Activated CD4-positive, alpha-beta T cell treated with anti-CD3 and anti-CD28 coated beads, Interleukin-2, amount 10 ng/mL, durations not matched to agents 24 days and 14 days (primary cell): ENCODE measurements at places on chromosomes 2 and 18. TPM values are rescaled to one million over a fixed set of nuclear protein-coding genes. Genes with fewer than 3 reads are reported as not detected.

SDC1 gene
- total RNA-seq = 0.63 and 1.1 TPM in 2 replicates

ELOA2 gene
- total RNA-seq = not detected in 2 replicates

GALNT14 gene
- total RNA-seq = 0.31 and 0.33 TPM in 2 replicates

HJURP gene
- 41.5 and 45.6 TPM in 2 replicates for total RNA-seq

KIAA2012 gene
- not detected in 2 replicates for total RNA-seq

SLC14A1 gene
- total RNA-seq = 0.86 and 0.97 TPM in 2 replicates

LRRC30 gene
- total RNA-seq = not detected in 2 replicates

EN1 gene
- not detected in 2 replicates for total RNA-seq

CROCC2 gene
- total RNA-seq = not detected in 2 replicates

GRCh38 chr18:23929362-23929930 is 85.1 kb upstream of the TTC39C start:
- DNase-seq = peak; percentile 73

GRCh38 chr18:58567453-58568196 is 61.3 kb downstream of the ALPK2 start:
- DNase-seq = no peak

DNA sequence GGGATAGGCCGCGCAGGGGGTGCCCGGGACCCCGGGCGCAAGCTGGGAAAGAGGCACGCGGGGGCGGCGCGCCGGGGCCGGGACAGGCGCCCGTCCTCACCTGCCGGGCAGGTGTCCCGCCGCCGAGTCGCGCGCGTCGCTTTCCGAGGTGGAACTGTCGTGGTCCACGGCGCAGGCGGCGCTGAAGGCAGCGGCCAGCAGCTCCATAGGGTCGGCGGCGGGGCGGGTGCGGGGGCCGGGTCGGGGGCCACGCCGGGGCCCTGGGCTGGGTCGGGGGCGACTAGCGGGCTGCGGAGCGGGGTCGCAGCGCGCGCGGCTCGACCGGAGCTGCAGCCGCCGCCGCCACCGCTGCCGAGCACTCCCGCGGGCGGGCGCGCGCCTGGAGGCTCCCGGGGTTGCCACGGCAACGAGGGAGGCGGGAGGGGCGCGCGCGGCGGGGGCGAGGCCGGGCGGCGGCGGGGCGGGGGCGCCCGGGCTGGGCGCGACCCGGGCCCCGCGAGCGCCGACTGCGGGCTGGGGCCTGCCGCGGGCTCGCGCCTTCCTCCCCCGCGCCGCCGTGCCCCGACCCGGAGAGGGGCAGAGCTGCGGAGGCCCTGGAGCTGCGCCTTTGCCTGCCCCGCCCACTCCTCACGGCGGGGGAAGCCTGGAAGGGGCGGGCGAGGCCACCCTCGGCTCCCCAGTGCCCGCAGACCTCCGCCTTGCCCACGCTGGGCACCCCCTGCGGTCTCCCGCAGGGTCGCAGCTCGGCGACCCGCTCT is 57.9 kb downstream of the SNORC start:
- DNase-seq = no peak

- no peak for DNase-seq
Observed at GRCh38 chr2:187964746-187965145, 326.9 kb upstream of the GULP1 start.

DNA sequence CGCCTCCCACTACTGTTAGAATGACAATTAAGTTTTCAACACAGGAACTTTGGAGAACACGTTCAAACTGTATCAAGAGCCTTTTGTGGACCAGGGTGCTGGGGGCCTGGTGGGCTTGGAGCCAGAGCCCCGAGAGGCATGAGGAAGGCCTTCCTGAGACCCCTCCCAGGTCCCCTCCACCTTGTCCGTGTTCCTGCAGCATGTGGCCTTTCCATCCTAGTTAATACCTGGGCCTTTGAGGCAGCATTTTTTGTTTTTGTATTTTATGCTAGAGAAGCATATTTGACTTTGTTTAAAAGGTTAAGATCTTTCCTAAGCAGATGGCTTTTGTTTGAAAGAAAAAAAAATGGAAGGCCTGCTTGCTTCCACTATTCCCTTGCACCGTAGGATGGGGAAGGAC is 68.0 kb downstream of the INPP4A start:
- no peak for DNase-seq

- no peak for DNase-seq
Observed at GRCh38 chr2:195662138-195662537, 5.1 kb downstream of the SLC39A10 start.

GRCh38 chr2:83017366-83018090 is 1441.6 kb downstream of the SUCLG1 start:
- no peak for DNase-seq

DNA sequence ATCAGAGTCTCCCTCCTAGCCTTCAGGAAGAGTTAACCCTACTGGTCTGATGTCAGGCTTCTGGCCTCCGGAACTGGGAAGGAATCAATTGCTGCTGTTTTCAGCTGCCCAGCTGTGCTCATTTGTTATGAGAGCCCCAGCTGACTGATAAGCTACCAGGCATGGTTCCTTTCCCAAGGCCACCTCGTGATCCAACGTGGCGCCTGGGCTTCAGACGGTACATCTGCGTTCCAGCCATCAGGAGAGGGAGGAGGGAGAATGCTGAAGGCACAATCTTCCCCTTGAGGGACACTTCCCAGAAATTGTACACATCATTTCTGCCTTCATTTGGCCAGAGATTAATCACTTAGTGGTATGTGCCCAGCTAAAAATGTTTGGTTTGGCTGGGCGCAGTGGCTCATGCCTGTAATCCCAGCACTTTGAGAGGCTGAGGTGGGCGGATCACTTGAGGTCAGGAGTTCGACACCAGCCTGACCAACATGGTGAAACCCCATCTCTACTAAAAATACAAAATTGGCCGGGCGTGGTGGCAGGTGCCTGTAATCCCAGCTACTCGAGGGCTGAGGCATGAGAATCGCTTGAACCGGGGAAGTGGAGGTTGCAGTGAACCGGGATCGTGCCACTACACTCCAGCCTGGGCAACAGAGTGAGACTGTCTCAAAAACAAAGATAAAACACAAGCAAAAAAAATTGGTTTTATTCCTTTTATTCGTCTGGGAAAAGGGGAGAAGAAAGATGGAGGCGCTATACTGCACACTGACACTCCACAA is 10.5 kb upstream of the ARMC9 start:
- DNase-seq = no peak

GRCh38 chr2:52874466-52875106 is 893.0 kb upstream of the CHAC2 start:
- DNase-seq = no peak

GRCh38 chr18:55265984-55266383 is 306.7 kb upstream of the CCDC68 start:
- DNase-seq = no peak

GRCh38 chr2:108960006-108960405 is 29.0 kb downstream of the EDAR start:
- no peak for DNase-seq

DNA sequence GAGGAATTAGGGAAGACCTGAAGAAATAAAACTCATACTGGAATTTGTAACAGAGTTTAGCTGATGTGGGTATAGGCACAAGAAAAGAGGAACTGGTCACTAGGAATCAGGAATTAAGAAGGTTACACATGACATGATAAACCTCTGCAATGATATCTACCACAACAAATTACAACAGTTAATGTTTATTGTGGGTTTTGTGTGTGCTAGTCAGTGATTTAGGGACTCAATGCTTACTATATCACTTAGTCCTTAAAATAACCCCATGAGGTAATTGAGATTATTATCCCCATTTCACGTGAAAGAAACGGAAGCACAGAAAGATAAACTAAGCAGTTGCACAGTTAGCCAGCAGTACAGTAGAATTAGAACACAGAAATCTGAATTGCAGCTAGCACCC is 415.8 kb upstream of the ZEB2 start:
- no peak for DNase-seq

DNA sequence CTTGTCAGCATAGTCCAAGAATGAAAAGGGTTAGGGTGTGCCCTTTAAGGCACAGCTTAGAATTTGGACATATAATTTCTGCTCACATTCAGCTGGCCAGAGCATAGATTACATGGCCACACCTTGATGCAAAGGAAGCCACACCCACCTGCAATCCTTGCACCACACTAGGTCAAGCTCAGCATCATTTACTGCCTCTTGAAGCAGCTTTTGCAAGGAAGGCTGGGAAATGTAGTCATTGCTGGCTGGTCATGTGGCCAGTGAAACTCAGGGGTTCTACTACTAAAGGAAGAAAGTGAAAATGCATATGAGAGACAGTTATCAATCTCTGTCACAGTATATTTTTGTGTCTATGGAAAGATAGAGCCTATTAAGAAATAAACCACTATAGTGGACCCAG is 159.3 kb downstream of the GFPT1 start:
- no peak for DNase-seq

DNA sequence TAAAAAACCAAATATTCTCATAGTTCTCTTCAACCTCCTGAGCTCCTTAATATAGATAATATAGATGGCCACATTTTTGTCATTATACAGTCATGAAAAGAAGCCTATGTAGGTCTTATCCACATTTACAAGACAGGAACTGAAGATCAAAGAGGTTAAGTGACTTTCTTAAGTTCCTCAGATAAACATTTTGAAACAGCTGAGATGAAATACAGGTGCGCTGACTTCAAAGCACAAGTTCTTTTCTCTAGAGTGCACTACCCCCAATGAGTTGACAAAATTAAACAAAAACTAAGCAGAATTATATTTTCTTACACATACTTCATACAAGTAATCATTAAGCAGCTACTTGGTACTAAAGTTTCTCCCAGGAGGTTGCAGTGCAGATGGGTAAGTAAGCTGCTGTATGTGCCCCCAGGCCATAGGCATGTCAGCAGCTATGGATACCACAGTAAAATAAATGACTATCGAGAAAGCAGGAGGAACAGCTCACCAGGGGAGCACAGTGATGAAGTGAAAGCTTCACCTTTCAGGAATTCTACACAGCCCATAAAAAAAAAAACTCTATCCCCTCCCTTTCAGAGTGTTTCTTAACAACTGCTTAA is 199.8 kb downstream of the DPP10 start:
- DNase-seq = no peak

GRCh38 chr2:34401186-34401585 is 802.1 kb upstream of the FAM98A start:
- DNase-seq = no peak

DNA sequence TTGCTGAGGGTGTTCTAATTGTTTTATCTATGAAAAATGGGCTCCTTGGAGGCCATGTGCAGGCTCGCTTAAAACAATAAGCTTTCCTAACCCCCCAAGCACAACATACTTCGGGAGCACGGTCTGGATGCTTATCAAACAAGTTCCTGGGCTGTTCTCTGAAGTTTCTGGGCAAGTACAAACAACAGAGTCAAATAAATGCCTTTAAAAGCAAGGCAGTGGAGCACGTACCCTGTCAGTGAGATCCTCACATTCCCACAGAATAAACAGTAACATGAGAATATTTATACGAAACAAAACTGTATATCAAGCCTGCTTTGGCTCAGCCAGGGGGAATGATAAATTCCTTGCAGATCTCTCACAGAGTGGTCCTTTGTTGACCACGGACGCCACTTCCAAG is 44.8 kb downstream of the FTCDNL1 start:
- DNase-seq = peak; percentile 35

DNA sequence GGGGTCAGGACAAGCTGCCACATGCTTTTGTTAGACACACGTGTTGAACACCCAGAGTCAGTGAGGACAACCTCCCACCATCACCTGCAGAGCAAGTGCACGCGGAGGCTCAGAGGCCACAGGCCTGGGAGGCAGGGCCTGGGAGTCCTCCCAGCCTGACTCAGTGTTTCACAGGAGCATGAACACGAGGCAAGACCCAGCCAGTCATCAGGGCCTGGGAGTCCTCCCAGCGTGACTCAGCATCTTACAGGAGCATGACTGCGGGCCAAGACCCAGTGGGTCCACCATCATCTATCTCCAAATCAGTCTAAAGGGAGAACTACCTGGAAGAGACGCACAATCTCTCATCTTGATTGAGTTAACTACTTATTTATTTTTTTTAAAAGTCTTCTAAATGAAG is 112.6 kb upstream of the PXDN start:
- DNase-seq = no peak

GRCh38 chr2:36450466-36451196 is 95.1 kb downstream of the CRIM1 start:
- no peak for DNase-seq

DNA sequence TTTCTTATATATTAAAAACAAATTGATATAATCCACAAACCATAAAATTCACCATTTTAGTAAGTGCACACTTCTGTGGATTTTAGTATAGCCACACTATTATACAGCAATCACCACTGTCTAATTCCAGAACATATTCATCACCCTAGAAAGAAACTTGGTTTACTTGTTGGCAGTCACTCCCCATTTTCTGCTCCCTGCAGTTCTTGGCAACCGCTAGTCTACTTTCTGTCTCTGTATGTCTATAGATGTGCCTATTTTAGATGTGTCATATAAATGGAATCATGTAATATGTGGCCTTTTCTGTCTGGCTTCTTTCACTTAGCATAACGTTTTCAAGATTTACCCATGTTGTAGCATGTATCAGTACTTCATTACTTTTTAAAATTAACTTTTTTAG is 5.7 kb downstream of the CKAP2L start:
- no peak for DNase-seq

- no peak for DNase-seq
Observed at GRCh38 chr2:178806543-178806942, 680 bp downstream of the TTN start.

- no peak for DNase-seq
Observed at GRCh38 chr2:238939074-238939473, 91.2 kb downstream of the TWIST2 start.
